Hematopoietic multipotent progenitor cell treated with erythropoietin and hydrocortisone succinate and interleukin-3 and kit ligand, for 6 days (in vitro differentiated cells): ENCODE measurements at places on chromosomes 13 and 19.
A peak's percentile ranks its signal among the peaks of the same experiment; 100 is the strongest.

- no peak for DNase-seq
These were observed 636 bp upstream of the RNF225 start for GRCh38 chr19:58394821-58395219.

GRCh38 chr19:55341171-55341588, 1.5 kb downstream of the KMT5C start:
- DNase-seq, result peak; percentile 90

DNA sequence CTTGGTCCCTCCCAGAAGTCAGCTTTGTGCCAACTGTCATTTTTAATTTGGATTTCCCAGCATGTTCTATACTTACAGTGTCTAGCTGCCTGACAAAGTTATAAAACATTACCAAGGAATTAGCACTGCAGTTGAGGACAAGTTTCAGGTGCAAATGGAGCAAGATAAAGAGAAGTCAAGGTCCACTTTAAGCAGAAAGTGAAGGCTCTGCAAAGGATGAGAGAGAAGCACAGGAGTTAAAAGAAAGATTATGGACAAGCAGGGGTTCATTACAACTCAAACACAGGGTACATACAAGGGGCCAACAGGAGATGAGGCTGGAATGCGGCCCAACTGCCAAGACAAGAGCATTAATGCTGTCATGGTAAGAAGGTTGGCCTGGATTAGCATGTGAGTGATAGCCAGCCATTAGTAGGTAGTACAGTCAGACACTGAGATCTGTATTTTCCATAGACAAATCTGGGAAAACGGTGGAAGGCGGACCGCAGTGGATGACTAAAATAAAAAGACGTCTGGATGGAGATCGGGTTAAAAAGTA, 17.6 kb downstream of the UBL3 start:
- DNase-seq, result no peak

GRCh38 chr13:47832458-47832972, 168.6 kb downstream of the SUCLA2 start:
- peak; percentile 8 for DNase-seq

GRCh38 chr19:604355-604754, 14.7 kb downstream of the HCN2 start:
- peak; percentile 74 for DNase-seq

- DNase-seq, result no peak
These were observed 6.2 kb upstream of the SPART start for GRCh38 chr13:36352350-36352749.

GRCh38 chr13:57739089-57739488, 107.5 kb downstream of the PCDH17 start:
- DNase-seq, result no peak

- DNase-seq, result no peak
These were observed 336.6 kb downstream of the TEX29 start for GRCh38 chr13:111657013-111657412.

- DNase-seq, result peak; percentile 35
These were observed 94.2 kb downstream of the FRY start for GRCh38 chr13:32125751-32126150.

GRCh38 chr13:29059800-29060199, 239.7 kb downstream of the MTUS2 start:
- DNase-seq, result no peak

DNA sequence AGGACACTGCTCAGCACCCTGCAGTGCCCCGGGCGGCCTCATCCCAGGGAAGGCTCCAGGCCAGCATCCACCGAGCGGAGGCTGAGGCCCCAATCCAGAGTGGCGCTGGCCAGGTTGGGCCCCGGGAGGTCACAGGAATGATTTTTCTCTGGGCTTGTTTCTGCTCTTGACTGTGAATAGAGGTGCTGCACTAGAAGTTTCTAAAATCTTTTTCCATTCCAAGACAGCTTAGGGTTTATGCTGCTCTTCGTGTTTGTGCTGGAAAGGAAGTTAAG, 15.1 kb downstream of the KDM4B start:
- no peak for DNase-seq

DNA sequence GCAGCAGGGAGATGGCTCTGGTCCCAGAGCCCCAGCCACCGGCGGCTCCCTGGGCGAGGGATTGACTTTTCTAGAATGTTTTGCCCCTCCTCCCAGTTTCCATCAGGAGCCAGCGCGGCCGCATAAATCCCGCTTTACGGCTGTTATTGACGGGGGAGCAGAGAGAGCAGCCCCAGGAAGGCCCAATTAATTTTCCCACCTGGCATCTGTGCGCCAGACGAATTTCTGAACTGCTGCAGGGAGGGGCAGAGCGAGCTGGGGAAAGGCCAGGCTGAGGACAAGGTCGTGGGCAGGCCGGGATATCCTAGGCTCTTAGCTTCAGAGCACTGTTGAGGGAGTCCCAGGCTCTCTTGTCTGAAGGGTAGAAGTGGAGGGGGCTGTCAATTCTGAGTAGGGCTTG, 24.7 kb downstream of the ZNRF4 start:
- no peak for DNase-seq

- DNase-seq, result peak; percentile 37
These were observed 40.9 kb downstream of the GNG7 start for GRCh38 chr19:2661615-2662014.

GRCh38 chr19:18107235-18107634, 9.7 kb downstream of the MAST3 start:
- no peak for DNase-seq

DNA sequence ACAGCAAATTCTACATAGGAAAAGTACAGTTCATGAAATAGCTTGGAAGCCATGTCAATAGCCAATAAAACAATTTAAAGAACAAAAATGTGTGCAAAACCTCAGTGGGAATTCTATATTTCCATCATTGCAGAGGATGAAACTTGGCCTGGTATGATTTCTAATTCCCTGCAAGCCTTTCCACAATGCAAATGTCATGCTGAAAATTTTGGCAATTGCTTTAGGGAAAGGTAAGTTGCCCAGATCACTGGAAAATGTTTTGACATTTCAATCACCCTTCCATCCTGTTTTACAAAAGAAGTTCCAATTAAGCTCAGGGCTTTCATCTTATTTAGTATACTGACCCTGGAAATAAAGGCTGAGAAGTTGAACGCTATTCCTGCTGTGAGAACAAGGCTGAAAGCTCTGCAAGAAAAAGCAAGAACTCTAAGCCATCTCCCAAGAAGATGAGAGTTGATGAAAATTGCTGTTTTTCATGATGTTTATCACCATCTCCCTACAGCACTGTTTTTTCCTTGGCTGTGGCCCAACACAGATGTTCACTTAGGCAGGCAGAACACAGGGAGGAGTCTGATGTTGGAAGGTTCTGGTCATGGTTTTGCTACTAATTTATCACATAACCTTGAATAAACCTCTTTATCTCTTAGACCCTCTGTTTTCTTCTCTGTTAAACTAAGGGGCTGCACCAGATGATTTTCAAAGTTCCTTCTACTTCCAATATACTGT, 263.7 kb downstream of the KCTD12 start:
- DNase-seq, result peak; percentile 9

DNA sequence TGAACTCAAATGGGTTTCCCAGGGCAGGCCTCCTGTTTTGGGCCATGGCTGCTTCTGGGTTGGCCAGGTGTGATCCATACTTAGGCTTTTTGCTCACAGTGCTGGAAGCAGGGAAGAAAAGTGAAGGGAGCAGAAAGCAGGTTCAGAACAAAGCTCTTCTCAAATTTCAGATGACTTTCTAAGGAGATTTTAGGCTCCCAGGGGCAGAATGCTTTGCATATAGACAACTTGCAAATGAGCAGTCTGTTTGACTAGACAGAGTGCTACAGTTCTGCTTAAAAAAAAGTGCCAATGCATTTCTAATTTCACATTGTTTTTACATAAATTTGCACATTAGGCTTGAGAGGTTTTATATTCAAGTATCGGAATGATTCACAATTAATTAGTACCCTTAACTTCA, 2.6 kb upstream of the SLC10A2 start:
- no peak for DNase-seq

DNA sequence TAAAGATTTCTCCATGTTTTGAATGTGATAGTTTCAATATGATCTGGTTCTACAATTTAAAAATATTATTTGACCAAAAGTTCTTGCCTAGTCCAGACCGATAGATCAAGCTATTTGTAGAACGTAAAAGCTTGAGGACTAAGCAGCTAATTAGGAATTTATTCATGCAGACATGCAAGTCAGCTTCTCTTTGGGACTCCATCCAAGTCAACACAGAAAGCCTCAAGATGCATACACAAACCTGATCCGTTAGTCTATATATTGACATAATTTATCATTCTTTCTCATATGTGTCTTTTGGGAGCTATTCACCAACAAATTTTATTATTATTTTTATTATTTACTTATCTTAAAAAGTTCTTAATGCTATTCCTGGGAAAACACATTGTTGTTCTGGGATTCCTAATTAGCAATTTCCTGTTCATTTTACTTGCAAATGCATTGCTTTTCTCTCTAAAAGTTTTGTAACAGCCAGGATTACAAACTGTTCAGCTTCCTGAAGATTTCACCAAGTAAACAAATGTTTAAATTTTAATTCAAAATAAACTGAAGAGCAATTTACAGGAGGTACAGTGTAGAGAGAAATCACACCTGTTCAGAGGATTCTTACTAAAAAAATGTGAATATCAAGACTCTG, 375.3 kb downstream of the GPC5 start:
- DNase-seq, result no peak

GRCh38 chr13:110559986-110560385, 1.5 kb downstream of the RAB20 start:
- DNase-seq, result no peak

- no peak for DNase-seq
These were observed 6.6 kb upstream of the C1QTNF9B start for GRCh38 chr13:23903906-23904280.

- DNase-seq, result no peak
These were observed 2695.8 kb downstream of the PCDH9 start for GRCh38 chr13:64534302-64534701.

DNA sequence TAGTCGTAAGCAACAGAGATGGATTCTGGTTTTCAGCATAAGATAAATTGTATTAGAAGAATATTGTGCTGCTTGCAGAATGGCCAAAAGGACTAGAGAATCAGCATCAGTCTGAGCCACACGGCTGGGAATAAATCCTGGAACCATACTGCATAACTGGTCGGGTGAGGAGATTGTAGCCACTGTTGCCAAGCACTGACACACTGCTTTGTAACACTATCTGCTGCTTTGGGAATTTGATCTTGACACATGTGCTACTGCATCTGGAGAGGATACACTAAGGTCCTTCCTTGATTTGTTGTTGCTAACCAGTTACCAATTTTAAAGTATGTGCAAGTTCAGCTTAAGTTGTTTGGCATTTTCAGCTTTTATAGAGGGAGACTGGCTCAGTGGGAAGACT, 1.9 kb downstream of the HNRNPA1L2 start:
- DNase-seq, result no peak

DNA sequence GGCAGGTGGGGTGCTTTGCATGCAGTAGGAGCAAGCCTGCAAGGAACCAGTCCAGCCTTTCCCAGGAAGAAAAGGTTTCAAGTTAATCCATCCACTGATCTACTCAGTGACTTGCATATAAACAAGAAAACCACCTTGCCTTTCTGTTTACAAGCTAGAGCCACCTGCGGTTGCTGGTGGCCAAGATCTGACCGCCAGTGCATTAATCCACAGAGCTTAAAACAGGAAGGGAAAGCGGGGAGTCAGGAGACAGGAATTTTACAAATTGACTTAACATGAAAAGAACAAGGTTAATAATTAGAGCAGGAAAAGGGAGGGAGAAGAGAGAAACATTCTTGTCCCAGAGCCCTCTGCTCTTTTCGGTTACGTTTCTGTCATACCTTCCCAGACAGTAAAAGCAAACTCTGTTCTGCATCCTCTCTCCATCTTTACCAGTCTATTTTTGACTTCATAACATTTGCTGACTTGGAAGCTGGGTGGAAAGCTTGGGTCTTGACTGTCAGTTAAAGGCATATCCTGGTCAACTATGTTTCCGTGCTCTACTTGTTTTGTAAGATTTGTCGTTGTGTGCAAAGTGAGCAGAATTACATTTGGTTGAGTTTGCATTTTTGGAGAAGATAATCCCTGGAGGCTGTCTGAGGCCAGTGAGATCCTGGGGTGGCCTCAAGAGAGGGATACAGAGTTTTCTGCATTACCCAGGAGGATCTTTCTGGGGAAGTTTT, 760.6 kb downstream of the EFNB2 start:
- DNase-seq, result no peak

- DNase-seq, result no peak
These were observed 459.4 kb downstream of the FOXO1 start for GRCh38 chr13:40207001-40207478.

DNA sequence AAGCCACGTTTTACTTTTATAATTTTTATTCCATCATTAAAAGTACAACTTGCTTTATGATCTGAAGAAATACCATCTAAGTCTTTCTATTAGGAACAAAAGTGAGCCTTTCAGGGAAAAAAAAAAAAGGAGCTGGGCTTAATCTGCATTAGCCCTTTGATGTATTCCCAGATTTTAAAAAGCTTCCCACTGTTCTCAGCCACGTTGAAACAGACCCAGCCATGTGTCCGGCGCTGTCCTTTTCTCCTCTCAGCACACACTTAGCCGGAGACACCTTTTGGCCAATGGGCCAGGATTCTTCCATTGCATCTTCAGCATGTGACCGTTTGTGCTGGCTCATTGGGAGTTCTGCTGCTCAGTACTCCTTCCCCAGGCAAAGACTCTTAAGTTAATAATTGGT, 105.5 kb downstream of the GGACT start:
- no peak for DNase-seq

GRCh38 chr13:45468635-45469034, 3.9 kb downstream of the COG3 start:
- DNase-seq, result peak; percentile 35

- DNase-seq, result no peak
These were observed 1.9 kb upstream of the BCL3 start for GRCh38 chr19:44746616-44746945.

- DNase-seq, result no peak
These were observed 12.0 kb upstream of the KCNC3 start for GRCh38 chr19:50341091-50341564.

DNA sequence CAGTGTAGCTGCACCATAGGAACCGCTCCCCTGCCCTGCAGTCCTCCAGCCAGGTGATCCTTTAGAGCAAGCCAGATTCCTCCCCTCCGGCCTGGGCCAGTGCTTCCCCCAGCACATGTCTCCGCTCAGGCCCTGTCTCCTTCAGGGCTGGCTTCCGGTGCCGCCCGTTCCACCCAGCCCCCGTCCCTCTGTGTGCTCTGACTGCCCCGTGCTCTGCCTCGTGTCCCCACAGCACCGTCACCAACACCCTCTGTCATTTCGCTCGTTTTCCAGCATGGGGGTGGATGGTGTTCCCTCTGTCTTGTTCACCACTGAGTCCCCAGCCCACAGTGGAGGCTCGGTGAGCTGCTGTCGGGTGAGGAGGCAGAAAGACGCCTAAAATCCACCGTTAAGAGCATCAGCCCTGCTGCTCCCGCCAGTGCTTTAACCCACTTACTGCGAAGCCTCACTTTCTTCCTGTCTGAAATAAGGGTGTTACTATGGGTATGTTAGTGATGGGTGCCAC, 54.5 kb downstream of the TSSK6 start:
- DNase-seq, result peak; percentile 72

DNA sequence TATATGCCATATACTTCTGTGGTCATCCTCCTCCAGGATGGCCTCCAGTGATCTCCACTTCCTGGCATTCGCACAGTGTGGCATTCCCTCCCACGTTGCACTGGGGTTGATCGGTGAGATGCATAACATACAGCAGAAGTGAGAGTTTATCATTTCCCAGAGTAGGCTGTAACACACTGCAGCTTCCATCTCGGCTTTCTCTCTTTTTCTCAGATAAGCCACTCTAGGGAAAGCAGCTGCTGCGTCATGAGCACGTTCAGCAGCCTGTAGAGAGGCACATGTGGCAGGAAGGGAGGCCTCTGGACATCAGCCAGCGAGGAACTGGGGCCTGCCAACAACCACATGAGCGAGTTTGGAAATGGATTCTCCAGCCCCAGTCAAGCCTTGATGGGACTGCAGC, 807.1 kb downstream of the DIAPH3 start:
- peak; percentile 20 for DNase-seq
